Spinal cord (tissue), 10 donors: ENCODE measurements at places on chromosomes 5 and 9. TPM values are rescaled to one million over a fixed set of nuclear protein-coding genes. Genes with fewer than 3 reads are reported as not detected.
A peak's percentile ranks its signal among the peaks of the same experiment; 100 is the strongest.

The C9orf50 gene
- 0.60 TPM for polyA plus RNA-seq

The RICTOR gene
- polyA plus RNA-seq = 28.9 TPM

The HMMR gene
- polyA plus RNA-seq = 4.7 TPM

The LIFR gene
- 39.8 TPM for polyA plus RNA-seq

The TSPAN17 gene
- polyA plus RNA-seq = 55.1 TPM

The CKMT2 gene
- polyA plus RNA-seq = 7.2 TPM

The NR4A3 gene
- polyA plus RNA-seq = 7.8 TPM

The NRG2 gene
- 11.5 TPM for polyA plus RNA-seq

- DNase-seq = no peak
These were observed 32.7 kb upstream of the ABCA1 start for GRCh38 chr9:104960662-104961061.

DNA sequence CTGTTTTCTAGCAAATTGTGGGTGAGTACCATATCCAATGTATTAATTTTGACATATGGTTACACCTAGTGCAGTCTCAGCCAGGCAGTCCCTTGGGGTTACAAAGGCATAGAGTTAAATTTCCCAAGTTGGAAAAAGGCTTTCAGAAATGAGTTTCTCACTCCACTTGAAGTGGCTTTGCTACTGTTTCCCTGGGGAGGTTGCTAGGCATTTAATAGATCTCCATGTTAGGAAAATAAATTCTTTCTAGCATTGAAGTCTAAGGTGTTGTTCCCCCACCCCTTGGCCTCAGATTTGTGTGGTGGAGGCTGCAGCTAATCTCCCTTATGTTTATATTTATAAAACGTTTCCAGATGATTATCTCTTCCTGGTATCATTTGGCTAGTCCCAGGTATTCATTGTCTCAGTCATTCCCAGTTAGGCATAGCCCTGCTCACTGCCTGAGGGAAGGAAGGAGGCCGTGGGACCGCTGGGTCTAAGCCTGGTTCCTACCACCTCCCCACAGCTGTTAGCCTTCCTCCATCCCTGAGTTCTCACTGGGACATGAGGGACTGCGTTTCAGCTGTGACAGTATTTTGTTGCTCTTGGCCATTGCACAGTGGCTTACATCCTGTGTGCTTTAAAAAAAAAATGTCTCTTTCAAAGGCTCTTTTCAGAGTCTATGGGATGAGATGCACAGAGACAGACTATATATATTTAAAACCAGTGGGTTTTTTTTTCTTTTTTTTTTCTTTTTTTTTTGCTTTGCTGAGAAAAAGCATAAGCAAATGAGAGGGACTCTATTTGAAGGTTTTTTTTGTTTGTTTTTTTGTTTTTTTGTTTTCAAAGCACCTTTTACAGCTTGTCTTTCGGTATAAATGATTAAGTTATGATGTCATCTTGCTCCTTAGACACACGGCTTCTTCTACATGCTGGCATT lies 121.5 kb downstream of the MAST4 start:
- DNase-seq = no peak

- peak; percentile 76 for DNase-seq
These were observed 51.2 kb upstream of the SEMA4D start for GRCh38 chr9:89549031-89549644.

- no peak for DNase-seq
These were observed 15.6 kb upstream of the GNA14 start for GRCh38 chr9:77663754-77664153.

GRCh38 chr9:32572900-32573523 lies at the start of gene NDUFB6:
Gene NDUFB6 (minus strand): TSS chr9:32573159. CDS start chr9:32573060, 99 bp downstream.
- DNase-seq = peak; percentile 86

DNA sequence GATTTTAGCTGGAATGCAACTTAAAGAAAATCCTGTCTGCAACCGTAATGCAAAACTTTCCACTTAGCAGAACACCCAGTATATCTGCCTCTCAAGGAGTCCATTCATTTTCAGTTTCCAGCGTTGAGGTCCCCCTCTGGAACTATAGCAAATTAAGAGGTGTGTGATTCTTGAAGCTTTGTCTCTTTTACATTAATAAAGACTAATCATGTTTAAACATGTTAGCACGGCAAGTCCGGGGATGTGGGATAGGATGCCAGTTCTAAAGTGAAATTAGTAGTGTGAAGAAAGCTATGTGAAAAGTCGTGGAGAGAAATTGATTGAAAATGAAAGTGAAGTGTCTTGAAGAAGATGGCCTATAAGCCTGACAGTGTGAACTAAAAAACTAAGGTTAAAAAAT lies 429.1 kb downstream of the NR2F1-AS1 start:
- DNase-seq = no peak

- DNase-seq = no peak
These were observed 81.7 kb upstream of the HSPA9 start for GRCh38 chr5:138656916-138657315.

- DNase-seq = no peak
These were observed 67.4 kb upstream of the TBC1D9B start for GRCh38 chr5:179974946-179975712.

GRCh38 chr9:78235256-78235761 lies 566 bp upstream of the CEP78 start:
- no peak for DNase-seq

DNA sequence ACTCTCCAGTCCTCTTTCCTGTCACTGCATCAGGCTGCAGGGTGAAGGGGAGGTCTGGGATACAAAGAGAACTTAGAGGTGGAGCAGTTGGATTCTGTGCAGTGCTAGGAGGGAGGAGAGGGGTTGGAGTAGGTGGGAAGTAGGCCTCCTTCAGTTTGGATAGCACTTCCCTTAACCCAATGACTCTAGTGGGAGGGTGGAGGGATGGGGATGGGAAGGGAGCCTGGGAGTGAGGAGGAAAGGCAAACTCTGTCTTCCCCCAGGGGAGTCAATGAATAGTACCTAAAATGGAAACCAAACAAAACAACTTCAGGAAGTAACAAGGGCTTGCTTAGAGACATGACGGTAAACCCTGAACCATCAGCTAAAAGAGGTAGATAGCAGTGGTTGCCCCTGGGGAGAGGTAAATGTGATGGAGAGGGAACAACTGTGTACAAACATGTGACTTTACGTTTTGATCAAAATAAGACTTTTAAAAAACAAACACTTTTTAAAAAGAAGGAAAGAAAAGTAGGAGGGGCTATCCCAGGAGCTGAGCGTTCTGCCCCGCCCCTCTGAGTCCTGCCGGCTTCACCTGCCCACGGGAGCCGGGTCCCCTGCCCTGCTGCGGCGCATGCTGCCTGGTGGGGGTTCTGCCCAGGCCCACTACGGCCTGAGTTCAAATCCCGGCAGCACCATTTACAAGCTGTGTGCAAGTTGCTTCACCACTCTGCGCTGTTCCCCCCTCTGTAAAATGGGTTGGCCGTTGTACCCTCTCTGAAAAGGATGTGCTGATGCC lies 30.9 kb downstream of the GSN start:
- no peak for DNase-seq

DNA sequence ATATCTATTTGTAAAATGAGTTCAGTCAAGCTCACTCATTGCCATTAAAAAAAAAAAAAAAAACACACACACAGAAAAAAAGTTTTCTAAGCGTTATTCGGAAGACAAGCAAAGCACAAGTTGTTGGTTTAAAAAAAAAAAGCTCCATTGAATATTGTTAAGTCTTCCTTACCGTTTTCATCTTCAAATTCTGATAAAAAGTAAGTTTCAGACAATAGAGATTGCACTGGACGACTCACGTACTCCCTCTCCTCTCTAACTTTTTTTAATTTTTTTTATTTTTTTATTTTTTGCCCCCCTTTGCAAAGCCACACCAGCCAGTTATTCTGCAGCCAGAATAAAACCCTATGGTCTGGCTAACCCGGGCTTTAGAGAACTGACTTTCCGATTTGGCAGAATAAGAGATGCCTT lies 544 bp downstream of the ADAMTS6 start:
- DNase-seq = no peak

DNA sequence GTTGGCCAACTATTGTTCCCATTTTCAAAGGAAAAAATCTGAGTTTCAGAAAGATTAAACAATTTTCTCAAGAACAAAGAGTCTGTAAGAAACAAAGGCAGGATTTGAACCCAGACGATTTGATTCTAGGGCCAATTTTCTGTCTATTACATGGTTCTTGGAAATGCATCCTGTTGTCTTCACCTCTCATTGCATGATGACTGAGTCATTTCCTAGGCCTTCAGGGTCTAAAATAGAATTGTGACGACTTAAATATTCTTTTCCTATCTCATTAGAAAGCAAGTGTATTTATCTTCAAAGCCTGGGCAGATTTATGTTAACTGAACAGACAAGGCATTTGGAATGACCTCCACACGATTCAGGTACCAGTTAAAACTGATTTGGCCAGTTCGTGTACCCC lies 512.9 kb downstream of the NTRK2 start:
- DNase-seq = no peak

DNA sequence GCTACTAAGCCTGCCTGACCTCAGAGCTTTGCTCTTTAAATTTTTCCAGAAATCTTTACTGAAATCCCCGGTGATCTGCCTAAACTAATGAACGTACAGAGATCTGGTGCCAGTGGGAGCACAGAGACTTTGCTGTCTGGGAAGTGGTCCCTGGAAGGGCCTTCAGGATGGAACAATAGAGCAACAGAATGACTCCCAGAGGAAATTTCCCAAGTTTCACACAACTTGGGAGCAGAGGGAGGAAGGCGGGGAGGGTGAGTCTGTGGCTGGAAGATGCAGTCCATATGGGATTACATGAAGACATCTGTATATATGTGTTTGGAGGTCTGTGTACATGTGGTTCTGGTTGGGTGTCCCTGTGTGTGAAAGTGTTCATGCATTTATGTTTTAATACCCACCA lies 638.3 kb downstream of the CCDC171 start:
- DNase-seq = no peak

GRCh38 chr5:178368716-178369300 lies 136.2 kb upstream of the PHYKPL start:
- DNase-seq = no peak

DNA sequence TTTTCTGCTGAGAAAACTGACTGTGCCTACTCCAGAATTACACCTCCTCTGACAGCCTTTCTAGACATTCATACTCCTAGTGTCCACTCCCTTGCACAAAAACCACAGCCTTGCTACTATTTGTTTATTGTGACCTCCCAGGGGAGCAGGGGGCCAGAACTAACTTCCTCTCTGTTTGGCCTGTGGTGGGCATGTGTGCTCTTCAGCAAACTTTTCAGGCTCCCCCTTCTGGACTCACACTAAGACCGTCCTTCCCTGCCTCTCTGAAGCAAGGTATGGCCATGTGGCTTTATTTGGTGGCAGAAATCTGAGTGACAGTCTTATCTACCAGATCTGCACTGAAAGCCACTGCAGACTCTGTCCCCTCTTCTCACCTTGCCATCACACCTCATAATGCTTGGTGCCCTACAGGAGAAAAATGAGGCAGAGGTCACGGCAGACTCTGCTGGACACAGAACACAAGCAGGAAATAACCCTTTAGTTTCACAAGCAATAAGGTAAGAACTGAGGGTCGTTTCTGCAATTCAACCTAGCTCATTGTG lies 28.2 kb downstream of the LIFR start:
- DNase-seq = no peak

DNA sequence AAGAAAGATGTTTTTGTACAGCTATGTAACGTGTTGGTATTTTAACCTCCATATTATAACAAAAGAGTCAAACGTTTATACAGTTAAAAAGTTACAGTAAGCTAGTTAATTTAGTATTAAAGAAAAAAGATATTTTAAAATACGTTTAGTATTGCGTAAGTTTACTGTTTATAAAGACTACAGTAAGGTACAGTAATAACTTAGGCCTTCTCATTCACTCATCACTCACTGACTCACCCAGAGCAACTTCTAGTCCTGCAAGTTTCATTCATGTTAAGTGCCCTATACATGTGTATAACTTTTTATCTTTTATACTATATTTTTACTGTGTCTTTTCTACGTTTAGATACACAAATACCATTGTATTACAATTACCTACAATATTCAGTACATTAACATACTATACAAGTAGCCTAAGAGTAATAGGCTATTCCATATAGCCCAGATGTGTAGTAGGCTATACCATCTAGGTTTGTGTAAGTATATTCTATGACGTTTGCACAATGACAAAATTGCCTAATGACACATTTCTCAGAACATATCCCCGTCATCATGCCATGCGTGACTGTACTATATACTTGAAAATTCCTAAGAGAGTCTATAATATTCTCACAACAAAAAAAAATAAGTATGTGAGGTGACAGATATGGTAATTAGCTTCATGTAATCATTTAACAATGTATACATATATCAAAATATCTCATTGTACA lies 33.8 kb downstream of the ERP44 start:
- DNase-seq = no peak

DNA sequence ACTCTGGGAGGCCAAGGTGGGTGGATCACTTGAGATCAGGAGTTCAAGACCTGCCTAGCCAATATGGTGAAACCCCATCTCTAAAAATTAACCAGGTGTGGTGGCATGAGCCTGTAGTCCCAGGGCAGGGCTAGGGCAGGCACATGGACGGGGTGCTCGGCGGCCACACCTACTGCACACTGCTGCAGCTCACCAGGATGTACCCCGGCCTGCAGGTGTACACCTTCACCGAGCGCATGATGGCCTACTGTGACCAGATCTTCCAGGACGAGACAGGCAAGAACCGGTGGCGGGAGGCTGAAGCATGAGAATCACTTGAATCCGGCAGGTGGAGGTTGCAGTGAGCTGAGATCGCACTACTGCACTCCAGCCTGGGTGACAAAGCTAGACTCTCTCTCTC lies 3.2 kb downstream of the ST6GALNAC4 start:
- no peak for DNase-seq

DNA sequence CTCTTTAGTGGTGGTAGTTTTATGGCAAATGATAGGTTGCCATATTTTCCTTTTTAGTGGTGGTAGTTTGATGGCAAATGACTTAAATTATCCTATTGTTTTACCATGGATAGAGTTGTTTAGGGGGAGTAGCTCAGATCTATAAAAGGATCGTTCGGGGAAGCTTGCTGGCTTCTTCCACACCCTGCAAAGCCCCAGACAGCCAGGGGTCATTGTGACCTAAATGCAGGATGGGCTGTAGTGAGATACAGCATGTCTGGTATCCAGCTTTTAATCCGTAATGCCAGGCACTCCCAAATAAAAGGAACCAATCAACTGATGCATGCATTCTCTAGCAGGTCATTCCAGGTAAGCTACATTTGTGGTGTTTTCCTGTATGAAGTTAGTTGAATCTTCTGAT lies 67.1 kb downstream of the PRR16 start:
- no peak for DNase-seq

GRCh38 chr9:16532681-16533450 lies 337.6 kb downstream of the BNC2 start:
- no peak for DNase-seq

- no peak for DNase-seq
These were observed 8.9 kb upstream of the ENTPD8 start for GRCh38 chr9:137449931-137450538.

GRCh38 chr5:95840956-95841705 lies 18.6 kb upstream of the GLRX start:
- no peak for DNase-seq
